H54 (cell line): ENCODE measurements at places on chromosomes 6 and 20.

DNA sequence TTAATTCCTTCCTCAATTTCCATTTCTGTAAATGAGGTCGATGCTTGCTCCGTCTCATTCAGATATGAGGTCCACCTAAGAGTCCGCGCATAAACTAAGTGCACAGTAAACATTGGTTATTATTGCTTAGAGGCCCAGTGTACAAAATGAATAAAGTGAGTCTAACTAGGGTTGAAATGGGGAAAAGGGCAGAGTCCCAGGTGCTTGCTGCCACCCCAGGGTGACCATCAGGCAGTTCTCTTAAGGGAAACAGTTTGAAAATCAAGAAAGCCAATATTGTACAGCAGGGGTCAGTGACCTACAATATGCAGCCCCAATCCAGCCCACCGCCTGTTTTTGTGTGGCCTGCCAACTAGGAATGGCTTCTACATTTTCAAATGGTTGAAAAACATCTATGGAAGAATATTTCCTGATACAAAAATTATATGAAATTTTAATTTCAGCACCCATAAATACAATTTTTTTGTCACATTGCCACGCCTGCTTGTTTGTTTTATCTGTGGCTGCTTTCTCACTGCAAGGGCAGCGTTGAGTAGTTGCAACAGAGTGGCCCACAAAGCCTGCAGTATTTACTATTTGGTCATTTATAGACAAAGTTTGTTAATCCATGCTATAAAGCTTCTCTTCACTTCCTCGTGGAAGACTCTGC is 43.3 kb downstream of the SLC13A3 start:
- DNase-seq = no peak

DNA sequence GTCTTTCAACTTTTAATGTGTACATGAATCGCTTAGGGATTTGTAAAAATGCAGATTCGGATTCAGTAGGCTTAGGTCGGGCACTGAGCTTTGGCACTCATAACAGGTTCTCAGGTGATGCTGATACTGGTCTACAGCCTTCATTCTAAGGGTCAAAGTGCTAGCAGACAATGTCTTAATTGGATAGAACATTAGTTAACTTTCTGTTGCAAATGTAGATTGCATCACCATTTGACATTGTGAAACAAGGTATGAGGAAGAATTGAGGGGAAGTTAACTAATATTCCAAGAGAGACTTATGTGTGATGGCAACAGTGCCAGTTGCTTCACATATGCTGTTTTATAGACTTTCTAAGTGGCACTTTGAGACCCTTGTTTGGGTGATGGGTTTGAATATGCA is 86.9 kb downstream of the MLIP start:
- DNase-seq = no peak

DNA sequence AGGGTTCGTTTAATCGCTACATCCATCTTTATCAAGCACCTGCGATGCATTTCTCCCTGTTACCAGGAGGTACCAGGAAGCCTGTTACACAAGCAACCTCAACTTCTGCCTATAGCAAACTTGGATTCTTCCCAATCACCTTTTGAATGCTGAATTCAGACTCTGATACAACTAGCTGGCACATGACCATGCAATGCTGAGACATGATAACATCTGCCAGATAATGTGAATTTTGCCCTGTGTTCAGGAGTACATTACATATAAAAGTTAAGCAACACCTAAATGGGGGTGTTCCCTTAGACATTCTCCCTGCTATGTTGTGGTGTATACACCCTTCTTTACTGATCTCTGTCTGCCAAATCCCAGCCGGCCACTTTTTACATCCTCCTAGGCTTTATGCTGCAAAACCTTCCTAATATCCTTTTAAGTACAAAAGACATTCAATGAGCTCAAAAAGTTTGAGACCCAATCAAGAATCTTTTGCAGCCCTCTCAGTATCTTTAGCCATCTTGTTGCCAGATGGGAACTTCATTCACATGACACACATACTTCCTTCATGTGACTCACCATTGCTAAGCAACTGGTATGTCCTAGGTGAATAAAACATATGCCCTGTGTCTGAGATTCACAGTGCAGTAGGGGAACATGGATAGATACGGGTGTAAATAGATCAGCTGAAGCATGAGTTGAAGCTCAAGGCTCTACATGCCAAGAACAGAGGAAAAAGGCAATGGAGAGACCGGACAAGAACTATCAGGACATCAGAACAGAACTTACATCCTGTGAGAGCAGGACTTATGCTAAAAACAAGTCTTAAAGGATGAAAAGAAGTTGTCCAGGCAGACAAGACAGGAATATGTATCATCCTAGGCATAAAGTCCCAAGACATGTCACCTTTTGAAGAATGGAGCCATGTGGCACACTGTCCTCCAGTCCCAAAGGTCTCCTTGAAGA is 84.3 kb downstream of the ZHX3 start:
- DNase-seq = peak; percentile 39

DNA sequence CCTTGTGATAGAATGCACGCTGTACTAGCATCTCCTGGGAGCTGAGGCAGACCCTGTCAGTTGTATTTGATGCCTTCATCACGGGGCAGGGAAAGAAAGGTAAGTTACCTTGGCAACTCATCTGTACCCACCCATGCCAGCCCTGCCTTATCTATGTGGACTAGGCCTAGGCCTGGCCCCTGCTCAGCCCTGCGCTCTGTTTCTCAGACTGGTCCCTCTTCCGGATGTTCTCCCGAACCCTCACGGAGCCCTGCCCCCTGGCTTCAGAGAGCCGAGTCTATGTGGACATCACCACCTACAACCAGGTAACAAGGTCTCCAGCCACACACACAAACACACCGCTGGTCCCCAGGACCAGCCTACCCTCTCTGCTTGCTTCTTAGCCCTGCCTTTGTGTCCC is 4.2 kb downstream of the PIGT start:
- DNase-seq = no peak

- DNase-seq = no peak
These were observed 124.4 kb upstream of the AFDN start for GRCh38 chr6:167702241-167702827.

GRCh38 chr6:144017166-144018094 is 9.4 kb upstream of the PLAGL1 start:
- DNase-seq = no peak

DNA sequence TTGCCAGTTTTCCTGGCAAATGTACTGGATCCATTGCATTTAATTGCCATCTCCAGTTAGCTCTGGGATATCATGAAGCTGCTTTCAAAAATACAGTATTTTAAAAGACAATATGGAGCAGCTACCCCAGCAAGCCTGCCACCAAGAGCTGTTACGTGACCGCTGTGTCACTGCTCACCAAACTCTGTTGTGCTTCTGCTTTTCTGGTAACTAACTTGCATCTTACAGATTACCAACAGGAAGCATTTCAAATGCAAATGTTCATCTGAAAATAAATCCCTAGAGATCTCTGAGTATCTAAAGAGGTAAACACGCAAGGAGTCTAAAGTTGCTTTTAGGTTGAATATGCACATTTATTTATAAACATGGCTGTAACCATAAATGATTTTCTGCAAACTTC is 1008.3 kb downstream of the KIF16B start:
- no peak for DNase-seq

DNA sequence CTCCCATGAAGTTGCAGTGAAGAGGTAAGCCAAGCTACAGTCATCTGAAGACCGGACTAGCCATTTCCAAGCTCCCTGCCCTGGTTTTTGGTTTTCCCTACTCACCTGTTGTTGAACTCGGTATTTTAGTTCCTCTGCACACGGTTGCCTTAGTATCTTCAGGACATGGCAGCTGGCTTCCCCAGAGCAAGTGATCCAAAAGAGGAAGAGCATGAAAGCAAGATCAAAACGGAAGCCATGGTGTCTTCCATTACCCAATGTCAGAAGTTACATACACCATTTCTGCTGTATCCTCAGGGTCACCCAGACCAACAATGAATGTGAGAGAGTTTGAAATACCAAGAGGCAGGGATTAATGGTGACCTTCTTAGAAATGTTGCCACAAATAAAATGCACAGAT is 276.6 kb upstream of the CNR1 start:
- no peak for DNase-seq

GRCh38 chr6:159094444-159095252 is 49.9 kb upstream of the TAGAP start:
- no peak for DNase-seq
